ENCODE measurements at places on chromosomes 16 and 17.
A peak's percentile ranks its signal among the peaks of the same experiment; 100 is the strongest.

DNA sequence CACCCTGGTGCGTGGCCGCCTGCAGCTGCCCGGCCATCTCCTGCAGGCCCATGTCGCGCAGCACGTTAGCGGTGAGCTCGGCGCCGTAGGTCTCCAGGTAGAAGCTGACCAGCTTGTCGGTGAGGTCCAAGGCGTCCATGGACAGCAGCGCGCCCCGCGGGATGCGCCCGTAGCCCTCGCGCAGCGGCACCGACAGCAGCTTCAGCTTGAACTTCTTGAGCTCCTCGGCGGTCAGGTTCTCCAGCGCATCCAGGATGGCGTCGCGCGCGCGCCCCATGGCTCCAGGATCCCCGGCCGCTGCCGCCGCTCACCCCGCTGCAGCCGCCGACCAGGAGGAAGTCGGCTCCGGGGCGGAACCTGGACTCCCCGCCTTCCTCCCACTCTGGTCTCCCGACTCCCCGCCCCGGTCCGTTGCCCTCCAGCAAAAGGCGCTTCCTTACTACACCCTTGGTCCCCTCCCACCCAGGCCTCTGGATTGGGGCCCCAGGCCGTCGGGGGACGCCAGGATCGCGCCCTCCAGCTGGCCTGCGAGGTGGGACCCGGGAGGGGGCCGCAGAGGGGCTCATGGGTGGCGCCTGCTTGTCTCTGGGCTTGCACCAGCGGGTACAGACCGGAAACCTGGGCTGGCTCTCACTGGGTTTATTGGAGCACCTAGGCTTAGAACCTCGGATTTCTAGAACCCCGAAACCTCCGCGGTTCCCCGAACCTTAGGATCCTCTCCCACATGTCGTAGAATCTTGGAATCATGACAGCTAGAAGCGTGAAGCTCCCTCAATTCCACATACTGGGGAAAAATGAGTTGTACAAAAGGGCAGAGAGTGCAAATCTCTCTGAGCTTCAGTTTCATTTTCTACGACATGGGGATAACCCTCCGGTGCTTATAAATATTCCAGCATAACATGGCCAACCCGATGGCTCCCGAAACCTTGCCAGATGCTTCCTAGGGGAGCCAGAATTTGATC, at the start of gene PYCARD:
Gene PYCARD, minus strand, starts transcription at position 347 of the 962 bp plus-strand sequence. Its CDS starts 70 bp downstream, at position 277.
- no peak for DNase-seq

GRCh38 chr17:2053380-2054261, 1.3 kb upstream of the HIC1 start:
- DNase-seq = peak; percentile 88

- DNase-seq = no peak
Measured at GRCh38 chr16:81707411-81708265, 71.5 kb upstream of the PLCG2 start.

DNA sequence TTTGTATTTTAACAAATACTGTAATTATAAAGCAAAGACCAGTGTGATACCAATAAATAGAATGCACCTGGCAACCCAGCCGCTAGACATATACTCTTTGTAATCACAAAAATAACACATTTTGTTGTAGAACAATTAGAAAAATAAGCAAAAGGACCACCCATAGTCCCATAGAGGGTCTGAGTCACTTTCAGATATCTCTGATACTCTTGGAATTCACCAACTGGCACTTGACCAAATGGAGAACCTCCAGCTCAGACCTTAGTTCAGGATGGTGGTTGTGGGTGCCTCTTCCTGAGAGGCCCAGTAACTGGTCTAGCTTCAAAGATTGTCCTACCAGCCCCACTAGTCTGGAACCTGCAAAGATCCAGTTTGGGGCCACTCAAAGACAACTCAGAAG, 789 bp upstream of the TERF2 start:
- DNase-seq = no peak

DNA sequence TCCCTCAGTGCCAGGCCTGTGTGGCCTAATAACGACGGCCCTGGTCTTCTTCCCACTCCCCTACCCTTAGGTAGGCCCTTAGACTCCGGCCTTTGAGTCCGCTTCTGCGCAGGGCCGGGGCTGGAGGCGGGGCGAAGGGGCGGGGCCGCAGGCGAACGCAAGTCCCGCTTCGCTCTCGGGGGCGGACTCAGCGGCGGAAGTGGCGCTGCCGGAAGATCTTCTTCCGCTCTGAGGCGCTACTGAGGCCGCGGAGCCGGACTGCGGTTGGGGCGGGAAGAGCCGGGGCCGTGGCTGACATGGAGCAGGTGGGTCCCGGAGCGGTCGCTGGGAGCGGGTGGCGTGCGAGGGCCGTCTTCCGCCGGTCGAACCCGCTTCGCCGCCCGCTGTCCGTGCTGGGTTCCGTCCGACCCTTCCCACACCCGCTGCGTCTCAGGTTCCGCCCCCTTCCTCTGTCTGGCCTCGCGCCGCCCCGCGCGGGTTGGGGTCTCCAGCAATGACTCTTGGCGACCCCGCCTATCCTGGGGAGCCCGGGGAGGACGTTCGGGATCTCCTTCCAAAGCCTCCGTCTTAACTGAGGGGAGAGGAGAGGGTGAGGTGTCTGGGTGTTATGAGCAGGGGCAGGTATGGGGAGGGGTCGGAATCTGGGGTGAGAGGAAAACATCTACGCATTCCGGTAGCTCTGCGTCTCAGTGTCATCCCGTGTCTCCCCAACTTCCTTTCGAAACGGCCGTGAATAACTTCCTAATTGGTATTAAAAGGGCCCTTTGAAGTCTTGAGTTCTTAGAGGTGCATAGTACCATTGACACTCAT, at the start of gene STARD3:
Gene STARD3, plus strand, starts transcription at position 218 of the 810 bp plus-strand sequence. CDS start 16,388 bp downstream, outside the sequence.
- peak; percentile 90 for DNase-seq
